ENCODE measurements at places on chromosomes 16 and 17. TPM values are rescaled to one million over a fixed set of nuclear protein-coding genes. Genes with fewer than 3 reads are reported as not detected.

GRCh38 chr17:6090253-6090652, 20.1 kb downstream of the WSCD1 start:
- DNase-seq: no peak

GRCh38 chr16:23342083-23342640, 40.1 kb downstream of the SCNN1B start:
- DNase-seq: no peak

DNA sequence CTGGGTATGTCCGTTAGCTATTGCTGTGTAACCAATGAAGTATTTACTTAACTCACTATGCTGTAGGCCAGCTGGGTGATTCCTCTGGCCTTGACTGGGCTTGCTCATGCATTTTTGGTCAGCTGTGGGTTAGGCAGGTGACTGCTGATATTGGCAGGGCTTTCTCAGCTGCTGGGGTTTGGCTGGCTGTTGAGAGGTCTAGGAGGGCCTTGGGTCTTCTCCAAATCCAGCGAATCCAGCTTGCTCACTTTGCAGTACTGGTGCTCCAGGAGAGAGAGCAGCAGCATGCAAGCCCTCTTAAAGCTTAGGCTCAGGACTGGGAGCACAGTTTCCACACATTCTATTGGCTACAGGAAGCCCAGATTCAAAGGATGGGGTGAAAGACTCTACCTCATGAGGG, 270.1 kb downstream of the PHKB start:
- DNase-seq: no peak

DNA sequence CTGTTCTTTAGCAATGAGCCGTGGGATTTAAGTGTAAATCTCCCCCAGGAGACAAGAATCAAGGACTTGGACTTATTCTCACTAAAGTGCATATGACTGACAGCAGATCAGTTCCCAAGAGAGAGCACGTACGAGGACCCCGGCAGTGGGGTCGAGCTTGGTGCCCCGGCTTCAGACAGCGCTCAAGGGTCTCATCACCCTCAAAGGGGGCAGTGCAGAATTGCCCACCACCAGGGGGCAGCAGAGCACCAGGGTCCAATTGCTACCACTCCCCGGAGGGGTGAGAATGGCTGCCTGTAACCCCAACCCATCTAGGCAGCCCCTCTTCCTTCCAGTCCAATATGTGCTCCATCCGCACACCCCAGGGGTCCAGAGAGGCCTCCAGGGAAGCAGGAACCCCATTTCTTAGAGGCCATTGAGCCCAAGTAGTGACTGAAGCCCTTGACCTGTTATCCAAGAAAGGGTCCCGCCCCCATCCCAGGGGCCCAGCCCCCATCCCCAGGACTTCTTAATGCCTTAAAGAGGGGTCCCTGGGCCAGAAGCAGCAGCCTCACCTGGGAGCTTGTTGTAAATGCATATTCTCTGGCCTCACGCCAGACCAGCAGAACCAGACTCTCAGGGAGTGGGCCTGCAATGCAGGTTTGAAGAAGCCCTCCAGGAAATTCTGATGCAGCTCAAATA, 86.1 kb downstream of the ZDHHC7 start:
- DNase-seq: peak; percentile 84

Gene TNS4
- total RNA-seq: 0.44 TPM

Gene NOL3
- 35.7 TPM for total RNA-seq

DNA sequence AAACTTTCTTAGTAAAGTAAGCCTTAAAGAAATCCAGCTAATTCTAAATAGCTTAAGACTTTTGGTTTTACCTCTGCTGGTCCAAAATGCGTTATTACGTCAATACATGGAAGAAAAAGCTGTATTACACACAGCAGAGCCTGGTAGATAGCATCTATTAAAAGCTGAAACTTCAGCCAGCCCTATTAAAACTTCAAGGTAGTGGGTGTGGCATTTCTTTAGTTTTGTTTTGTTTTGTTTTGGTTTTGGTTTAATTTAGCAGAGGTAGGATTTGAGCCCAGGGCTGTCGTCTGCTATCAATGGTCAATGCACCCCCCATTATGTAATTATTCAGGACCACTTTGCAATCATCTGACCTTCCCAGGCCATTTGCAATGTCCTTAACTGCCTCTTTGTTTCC, 318.4 kb upstream of the MAF start:
- no peak for DNase-seq
